NCI-H2081 (cell line): ENCODE measurements at places on chromosomes 2 and 18.

- no peak for DNase-seq
Observed at GRCh38 chr18:29653671-29654215, 1388.8 kb downstream of the DSC3 start.

GRCh38 chr2:222794585-222795449 lies 66.0 kb upstream of the ACSL3 start:
- no peak for DNase-seq

- no peak for DNase-seq
Observed at GRCh38 chr18:21853016-21853415, 112.4 kb downstream of the MIB1 start.

GRCh38 chr18:3808985-3809780 lies 359.2 kb downstream of the TGIF1 start:
- DNase-seq: no peak

DNA sequence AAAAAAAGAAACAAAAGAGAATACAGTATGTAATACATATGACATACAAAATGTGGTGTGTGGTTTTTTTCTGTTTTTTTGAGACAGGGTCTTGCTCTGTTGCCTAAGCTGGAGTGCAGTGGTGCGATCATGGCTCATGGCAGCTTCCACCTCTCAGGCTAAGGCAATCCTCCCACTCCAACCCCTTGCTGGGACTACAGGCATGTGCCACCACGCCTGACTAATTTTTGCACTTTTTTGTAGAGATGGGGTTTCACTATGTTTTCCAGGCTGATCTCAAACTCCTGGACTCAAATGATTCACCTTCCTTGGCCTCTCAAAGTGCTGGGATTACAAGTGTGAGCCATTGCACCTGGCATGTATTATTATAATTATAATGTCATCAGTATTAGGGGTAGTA lies 38.9 kb downstream of the DHX57 start:
- no peak for DNase-seq

GRCh38 chr2:74884118-74884762 lies 50.3 kb downstream of the HK2 start:
- DNase-seq: no peak

- no peak for DNase-seq
Observed at GRCh38 chr18:45639408-45639807, 24.1 kb downstream of the SLC14A2 start.

DNA sequence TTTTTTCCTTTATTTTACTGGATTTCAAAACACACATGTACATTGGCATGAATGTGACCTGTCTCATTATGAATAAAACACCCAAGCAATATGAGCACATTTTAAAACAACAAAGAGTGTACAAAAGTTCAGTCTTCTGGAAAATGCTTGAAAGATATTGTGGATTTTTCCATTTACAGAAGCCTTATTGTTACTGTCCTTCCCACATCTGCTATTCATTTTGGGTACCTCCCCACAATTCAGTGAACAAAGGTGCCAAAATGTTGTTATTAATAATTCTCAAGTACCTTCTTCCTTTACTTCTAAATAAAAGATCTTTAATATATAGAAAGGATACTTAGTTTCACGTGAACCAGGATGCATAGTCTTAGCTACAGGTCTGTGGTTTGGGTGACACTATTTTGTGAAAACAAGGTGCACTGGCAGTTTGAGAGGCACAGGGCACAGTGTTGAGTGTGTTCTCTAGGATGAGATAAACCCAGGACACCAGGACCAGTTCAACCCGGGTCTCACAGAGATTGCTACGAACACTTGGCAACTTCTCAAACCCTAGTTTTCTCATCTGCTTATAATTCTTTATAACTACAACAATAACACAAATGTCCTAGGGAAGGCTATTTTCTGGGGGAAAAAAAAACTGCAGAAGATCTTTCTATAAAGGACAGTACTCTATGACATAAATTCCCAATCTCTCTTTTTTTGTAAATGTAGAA lies 84.5 kb upstream of the GALNT5 start:
- DNase-seq: no peak

DNA sequence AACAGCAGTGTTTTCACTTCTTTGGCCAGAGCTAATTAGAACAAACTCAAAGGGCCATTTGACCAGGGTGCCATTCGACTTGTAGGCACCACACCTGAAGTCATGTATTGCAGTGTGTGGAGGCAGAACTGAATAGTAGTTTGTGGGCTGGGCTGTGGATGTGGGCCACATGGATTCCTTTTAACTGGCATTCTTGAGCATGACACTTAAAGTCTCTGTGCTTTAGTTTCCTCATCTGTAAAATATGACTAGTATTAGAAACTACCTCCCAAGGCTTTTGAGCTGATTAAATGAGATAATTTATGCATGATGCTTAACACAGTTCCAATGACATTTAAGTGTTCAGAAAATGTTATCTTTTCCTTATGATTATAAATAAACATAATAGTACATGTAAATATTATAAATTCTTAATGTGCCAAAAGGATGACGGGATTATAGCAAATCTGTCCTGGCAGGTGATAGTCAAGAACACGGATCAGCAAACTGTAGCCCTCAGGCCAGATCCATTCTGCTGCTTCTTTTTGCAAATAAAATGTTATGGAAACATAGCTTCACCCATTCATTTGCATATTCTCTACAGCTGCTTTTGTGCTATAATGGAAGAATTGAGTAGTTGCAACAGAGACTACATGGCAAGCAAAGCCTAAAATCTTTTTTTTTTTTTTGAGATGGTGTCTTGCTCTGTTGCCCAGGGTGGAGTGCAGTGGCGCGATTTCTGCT lies 36.3 kb upstream of the CCDC68 start:
- DNase-seq: no peak

GRCh38 chr18:75422341-75422910 lies 5.1 kb downstream of the SMIM21 start:
- DNase-seq: no peak

DNA sequence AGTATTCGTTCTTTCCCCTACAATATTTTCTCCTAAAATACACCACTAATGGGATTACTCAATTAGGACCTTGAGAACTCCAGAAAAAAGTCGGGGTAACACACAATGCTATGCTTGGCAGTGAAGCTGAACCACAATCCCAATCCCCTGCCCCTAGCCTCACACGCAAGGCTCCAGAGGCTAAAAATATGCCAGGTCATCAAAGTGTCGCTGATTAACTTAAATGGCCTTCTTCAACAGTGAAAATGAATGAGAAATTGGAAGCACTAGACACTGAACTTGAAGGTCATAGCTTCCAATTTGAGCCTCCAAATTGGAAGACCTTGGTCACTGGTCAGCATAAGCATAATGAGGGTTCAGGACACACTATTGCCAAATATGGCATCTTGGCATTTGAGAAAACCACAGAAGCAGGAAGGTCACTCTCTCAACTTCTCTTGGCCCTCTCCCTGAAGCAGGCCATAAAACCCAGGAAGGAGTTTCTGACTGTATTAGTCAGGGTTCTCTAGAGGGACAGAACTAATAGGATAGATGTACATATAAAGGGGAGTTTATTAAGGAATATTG lies 86.0 kb upstream of the SATB2 start:
- no peak for DNase-seq
